NCI-H1105 (cell line): ENCODE measurements at places on chromosomes 2 and 18.

DNA sequence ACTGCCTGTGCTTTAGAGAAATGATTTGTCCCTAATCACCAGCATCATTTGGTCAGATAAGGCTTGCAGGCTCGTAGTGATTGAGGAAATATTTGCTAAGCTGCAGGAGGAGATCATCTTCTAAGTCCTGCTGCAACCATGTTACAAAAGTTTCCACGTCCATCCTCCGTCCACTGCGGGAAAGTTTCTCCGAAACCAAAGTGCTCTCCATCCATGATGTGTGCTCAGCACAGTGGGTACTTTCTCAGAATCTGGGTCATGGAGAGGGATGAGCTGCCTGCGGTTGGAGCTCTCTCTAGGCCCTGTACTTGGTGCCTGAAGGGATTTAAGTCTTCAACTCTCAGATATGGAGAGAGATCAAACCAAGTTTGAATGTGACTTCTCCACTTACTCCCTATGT, 39.3 kb downstream of the IL1RL2 start:
- no peak for DNase-seq

DNA sequence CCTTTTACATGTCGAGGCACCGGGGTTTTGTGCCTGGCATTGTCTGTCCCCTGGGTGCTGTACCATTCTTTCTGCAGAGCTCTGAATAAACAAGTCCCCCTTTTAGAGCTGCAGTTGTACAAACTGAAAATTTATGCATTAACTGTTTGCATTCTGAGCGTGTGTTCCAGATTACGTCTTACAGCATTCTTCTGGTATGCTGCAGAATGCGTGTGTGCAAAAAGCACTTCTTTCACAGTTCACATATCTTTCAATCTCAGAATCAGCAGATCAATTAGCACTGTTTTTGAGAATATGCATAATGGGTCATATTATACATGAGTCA, 27.5 kb downstream of the MEIS1 start:
- DNase-seq: no peak

- DNase-seq: no peak
These were observed 219.8 kb upstream of the SPHKAP start for GRCh38 chr2:228401065-228401912.

DNA sequence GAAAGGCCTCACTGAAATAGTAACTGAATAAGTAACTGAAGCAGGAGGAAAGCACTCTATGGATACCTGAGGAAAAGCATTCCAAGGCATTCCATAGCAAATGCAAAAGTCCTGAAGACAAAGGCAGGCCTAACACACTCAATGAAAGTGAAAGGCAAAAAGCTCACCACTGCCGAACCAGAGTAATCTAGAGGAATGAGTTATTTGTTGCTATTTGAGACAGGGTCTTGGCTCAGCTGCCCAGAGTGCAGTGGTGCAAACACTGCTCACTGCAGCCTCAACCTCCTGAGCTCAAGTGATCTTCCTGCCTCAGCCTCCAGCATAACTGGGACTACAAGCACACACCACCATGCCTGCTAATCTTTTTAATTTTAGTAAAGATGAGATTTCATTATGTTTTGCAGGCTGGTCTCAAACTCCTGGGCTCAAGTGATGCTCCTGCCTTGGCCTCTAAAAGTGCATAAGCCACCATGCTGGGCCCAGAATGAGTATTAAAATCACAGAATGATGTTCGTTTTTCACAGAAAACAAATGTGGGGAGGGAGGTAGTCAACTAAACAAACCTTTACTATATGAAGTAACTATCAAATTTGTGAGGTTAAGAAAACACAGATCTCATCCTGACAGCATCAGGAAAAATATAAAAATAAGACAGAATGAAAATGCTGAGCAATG, 17.9 kb downstream of the PIAS2 start:
- DNase-seq: no peak

- no peak for DNase-seq
These were observed 19.2 kb upstream of the ADAM23 start for GRCh38 chr2:206424134-206424533.

DNA sequence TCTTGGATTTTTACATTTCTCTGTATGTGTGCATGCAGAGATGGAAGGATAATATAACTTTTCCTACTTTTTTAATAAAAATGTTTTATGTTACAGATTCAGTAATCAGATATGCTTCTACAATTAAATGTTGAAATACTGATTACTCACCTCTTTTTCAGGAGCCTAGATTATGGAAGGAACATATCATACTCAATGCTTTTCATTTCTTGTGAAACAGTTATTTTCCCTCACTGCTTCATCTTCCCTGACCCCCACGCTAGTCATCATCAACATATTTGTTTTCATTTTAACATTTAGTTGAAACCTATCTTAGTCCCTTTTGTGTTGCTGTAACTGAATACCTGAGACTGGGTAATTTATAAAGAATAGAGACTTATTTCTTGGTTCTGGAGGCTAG, 190.7 kb downstream of the WDR7 start:
- no peak for DNase-seq

DNA sequence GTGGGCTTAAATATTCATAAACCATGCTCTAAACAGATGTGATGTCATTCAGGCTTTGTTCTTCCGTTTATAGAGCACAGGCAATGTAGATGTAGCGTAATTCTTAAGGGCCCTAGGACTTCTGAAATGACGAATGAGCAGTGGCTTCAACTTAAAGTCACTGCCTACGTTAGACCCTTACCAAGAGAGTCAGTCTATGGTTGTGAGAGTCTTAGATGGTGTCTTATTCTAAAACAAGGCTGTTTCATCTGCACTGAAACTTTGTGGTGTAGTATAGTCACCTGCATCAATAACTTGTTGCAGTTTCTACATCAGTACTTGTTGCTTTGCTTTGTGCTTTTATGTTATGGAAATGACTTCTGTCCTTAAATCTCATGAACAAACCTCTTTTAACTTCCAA, 56.0 kb downstream of the PIK3C3 start:
- no peak for DNase-seq

DNA sequence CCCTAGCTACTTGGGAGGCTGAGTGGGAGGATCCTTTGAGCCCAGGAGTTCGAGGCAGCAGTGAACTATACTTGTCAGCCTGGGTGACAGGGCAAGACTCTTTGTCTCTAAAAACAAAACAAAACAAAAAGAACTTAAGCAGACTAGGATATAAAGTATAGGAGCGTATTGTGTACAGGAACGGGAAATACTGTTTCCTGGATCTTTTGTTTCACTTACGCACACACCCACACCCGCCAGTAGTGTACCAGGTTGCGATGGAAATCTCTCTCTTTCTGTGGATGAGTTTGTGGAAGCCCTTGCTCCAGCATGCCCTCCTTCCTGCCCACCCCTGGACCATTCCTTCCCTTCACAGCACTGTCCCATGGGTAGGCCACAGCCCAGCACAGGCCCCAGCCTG, 136.3 kb downstream of the RPIA start:
- no peak for DNase-seq

GRCh38 chr2:1538663-1539062, 125.4 kb downstream of the TPO start:
- peak; percentile 37 for DNase-seq
